SK-N-DZ (cell line): ENCODE measurements at places on chromosomes 4 and X.

GRCh38 chr4:139465922-139466321, 12.0 kb downstream of the RAB33B start:
- no peak for DNase-seq

DNA sequence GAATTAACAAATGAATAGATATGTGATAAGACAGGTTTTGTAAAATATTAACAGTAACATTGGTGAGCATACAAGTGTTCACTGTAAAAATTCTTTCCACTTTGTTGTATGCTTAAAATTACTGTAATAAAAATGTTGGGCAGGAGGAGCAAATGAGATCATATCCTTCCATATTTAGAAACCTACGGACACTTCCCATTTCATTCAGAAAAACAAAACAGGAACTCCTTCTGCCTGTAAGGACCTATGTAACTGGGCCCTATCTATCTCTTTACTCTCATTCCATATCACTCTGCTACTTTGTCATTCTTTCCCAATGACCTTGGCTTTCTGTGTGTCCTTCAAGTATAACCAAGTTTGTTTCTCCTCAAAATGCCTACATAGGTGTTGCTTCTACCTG, 53.7 kb upstream of the SLC39A8 start:
- DNase-seq = no peak

- DNase-seq = no peak
Measured at GRCh38 chr4:122279670-122280069, 99.1 kb upstream of the ADAD1 start.

DNA sequence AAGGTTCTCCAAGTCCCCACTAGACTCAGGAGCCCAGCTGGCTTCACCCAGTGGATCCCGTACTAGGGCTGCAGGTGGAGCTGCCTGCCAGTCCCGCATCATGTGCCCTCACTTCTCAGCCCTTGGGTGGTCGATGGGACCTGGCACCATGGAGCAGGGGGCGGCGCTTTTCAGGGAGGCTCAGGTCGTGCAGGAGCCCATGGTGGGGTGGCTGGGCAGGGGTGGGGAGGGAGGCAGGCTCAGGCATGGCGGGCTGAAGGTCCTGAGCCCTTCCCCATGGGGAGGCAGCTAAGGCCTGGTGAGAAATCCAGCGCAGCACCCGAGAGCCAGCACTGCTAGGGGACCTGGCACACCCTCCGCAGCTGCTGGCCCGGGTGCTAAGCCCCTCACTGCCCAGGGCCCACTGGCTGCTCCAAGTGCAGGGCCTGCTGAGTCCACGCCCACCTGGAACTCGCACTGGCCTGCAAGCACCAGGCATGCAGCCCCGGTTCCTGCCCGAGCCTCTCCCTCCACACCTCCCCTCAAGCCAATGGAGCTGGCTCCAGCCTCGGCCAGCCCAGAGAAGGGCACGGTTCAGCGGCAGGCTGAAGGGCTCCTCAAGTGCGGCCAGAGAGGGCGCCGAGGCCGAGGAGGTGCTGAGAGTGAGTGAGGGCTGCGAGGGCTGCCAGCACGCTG, 72.7 kb upstream of the SLIT2 start:
- DNase-seq = no peak

DNA sequence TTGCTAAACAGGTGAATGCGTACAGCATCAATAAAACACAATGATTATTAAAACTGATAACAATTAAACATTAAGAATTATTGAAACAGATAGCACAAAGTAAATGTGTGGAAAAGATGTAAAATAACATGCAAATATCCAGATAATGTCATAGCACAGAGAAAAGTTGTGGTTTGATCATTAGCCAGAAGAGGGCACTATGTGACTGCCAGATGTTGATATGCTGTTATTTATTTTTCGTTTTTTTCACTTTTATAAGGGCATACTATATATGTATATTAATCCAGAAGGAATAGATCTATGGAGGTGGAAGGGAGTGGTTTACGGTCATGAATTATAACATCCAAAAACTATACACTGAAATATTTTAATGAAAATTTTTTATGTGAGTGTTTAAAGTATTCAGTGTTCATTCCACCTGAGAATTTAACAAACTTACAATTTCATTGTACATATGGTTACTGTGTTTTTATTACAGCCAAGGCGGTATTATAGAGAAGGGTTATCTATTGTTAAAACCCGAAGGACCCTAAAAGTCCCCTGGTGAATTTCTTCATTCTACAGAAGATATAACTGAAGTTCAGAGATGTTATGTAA, 211.9 kb upstream of the UGT8 start:
- DNase-seq = peak; percentile 22
